ENCODE measurements at places on chromosomes 2 and 18.

- peak; percentile 45 for DNase-seq
These were observed 20.7 kb downstream of the B3GNT2 start for GRCh38 chr2:62216616-62217015.

DNA sequence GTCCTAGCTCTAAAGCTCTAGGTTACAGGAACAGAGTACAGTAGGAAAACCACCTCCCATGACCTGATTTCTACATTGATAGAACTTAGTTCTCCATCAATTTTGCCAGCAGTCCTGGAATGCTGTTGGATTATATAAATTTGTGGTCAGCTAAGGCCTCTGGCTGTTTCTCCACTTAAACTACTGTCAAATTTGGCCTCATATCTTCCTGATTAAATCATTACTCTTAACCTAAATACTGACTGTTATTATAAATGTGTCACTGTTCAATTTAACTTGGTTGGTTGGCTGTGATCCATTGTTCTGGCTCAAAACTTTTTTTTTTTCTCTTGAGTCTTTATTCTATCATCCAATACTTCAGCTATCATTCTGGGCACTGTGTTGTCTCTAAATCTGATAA, 71.2 kb downstream of the TGFA start:
- no peak for DNase-seq

GRCh38 chr2:230512955-230513748, 97.2 kb downstream of the SP100 start:
- no peak for DNase-seq

DNA sequence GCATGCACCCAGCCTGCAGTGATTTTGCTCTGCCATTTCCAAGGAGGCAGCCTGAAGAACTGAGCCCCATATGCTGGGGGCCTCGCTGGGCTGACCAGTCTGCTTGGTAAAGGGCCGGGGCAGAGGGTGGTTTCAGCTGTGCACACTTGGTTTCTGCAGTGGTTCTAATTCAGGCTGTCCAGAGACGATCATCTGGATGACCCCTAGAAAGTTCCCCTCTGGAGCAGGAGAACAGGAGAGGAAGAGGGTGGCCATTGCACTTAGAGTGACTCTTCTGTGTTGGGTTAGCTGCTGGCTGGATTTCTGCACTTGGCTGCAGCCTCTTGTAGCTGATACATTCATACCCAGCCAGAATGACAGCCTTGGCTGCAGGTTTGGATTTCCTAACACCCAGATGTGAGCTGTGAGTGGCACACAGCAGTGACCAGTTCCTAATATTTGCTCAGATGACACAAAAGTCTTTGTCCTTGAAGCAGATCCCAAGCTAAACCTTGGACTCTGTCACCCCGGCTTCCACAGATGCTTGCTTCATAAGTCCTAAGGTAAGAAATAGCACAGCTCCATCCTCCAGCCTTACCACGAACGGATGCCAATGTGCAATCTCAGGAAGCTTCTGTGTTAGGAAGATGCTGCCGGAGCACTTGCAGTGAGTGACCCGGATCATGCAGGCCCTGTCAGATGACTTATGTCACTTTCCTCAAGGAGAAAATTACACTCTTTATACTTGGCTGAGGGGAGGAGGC, 105.6 kb downstream of the HNRNPLL start:
- DNase-seq, result no peak

DNA sequence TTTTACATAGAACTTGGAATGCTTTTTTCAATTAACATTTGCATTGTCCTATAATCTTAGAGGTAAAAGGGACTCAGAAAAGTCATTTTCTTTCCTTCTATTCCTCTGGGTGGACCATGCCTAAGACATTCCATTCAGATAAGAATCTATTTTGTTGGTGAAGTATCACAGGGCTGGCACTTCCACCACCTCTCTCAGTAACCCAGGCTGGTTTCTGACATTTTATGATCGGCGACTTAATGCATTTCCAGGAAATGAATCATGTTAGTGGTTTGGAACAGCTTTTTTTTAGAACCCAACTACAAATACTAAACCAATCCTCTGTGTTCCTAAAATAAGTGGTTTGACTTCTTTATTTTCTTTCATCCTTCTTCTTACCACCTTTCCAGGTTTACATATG, 27.0 kb downstream of the GAD1 start:
- peak; percentile 47 for DNase-seq

- no peak for DNase-seq
These were observed 90.6 kb upstream of the ARL4C start for GRCh38 chr2:234587341-234588053.

- DNase-seq, result no peak
These were observed 41.2 kb downstream of the AGFG1 start for GRCh38 chr2:227513113-227513512.

DNA sequence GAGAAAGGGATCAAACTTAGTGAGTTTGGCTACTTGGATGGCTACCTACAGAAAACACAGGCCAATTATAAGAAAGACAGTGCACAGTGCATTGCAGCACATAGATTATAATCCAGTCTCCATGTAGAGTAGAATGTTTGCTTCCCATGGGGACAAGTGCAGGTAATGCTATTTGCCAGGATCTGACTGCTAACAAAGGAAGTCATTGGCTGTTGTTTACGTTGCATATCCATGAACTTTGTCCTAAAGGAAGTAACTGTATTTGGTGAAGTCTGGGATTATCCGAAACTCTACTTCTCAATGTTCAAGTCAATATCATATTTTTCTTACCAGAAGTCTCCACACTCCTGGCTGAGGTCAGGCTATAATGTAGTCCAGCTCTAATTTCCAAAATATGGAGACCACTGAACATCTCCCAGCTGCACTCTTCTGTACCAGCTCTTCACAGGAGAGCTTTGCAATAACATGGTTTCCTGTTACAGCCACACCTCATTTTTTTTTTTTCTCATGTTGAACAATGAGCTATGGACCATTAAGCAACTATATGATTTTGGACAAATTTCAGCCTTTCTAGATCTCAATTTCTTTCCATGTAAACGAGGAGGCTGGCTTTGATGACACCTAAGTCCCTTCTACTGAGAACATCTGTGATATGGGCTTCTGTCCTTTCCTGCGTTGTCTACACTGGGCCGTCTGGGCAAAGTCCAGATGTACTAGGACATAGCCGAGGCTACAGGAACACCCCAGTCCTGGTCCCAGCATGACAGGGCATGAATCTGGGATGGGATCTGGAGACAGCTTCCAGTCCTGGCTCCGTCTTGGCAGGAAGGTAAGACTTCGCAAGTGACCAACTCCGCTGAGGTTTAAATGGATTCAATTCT, 154.8 kb downstream of the LAMA1 start:
- no peak for DNase-seq

- no peak for DNase-seq
These were observed 864 bp upstream of the XPO1 start for GRCh38 chr2:61538920-61539520.

DNA sequence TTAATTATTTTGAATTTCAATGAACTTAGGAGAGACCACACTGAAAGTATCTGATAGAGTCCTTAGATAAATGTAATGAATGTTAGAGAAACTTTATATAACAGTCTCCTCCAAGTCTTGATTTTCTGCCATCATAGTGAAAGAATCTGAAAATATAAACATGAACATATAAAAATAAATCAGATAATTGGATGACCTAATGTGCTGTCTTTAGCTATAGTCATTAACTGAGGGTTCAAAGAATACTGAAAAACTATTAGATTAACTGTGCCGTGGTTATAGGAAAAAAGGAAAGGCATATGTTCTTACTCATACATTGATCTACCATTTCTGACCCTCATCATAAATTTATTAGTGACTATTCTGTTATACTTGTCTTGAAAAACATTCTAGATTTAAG, 47.0 kb upstream of the SPAG16 start:
- DNase-seq, result no peak

DNA sequence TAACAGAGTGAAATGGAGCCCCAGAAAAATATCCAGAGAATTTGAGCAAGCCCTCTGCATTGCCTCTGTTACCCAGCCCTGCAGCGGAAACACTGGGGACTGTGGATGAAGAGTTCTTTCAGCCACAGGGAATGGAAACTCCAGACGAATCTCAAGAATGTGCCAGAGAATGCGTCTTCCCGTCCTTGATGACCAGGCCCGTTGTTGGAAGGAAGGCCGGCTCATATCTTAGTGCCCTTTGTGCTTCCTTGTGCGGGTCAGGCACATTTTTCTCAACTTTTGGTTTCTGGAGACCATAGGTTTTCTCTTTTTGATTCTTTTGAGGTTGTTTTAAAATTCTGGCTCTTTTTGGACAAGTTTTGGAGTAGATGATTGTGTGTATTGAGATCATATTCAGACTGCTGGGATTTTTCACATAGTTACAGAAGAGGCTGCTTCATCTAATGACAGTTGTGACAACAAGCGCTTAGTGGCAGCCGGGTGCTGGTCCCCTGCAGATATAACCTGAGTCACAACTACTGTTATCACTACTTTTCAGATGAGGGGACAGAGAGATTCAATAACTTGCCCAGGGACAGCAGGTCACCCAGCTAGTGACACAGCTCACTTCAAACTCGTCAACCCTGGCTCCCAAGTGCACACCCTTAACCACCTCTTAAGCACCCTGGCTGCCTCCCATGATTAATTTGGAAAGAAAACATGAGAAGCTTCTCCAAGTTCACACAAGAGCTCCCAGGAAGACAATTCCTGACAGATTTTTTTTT, 15.7 kb downstream of the MAL start:
- DNase-seq, result no peak

DNA sequence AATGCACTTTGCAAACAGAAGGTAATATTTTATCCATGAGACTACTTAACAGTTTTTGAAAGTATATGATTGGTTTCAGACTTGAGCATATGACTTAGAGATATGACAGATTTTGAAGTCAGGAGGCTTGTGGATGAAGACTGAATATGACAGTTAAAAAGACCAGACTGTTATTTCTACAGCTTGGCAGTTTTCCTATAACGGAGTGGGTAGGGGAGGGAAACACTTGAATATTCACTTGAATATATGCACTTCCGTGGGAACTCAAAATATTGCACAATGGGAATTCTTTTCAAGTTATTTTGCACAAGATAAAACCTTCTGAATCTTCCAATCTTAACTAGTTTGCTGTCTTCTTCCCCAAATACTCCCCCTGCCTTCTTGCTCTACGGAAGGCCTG, 64.6 kb upstream of the ACKR3 start:
- DNase-seq, result no peak

- no peak for DNase-seq
These were observed 110.3 kb upstream of the SH3BP4 start for GRCh38 chr2:234841321-234842015.

- no peak for DNase-seq
These were observed 66.3 kb downstream of the PARD6G start for GRCh38 chr18:80180778-80181564.

DNA sequence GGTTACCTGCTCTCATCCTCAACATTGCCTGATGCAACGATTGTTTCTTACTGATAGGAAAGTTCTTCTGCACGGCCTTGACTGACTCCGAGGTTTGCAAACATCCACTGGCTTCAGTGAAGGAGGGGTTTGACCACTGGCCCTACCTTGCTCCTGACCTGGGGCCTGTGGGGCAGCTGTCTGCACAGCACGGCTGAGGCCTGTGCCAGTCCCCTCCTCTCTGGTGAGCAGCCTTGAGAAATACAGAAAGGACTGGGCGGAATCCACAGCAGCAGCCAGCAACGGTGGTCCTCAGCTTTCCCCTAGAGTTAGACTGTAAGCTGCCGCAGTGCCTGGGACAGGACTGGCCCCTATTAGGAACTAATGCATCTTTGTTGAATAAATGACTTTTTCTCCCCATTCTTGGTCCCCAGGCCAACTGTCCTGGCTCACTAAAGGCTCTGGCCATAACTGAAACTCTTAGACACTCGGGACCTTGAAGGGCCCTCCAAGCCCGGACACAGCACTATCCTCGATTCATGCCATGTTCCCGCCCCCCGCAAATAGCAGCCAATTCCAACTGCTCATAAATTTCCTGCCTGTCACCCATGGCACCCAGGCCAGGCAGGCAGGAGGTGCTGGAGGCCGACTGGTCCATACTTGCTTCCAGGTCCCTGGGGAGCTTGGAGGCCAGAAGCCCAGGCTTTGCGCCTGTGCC, 26.7 kb downstream of the ATOH8 start:
- DNase-seq, result no peak

DNA sequence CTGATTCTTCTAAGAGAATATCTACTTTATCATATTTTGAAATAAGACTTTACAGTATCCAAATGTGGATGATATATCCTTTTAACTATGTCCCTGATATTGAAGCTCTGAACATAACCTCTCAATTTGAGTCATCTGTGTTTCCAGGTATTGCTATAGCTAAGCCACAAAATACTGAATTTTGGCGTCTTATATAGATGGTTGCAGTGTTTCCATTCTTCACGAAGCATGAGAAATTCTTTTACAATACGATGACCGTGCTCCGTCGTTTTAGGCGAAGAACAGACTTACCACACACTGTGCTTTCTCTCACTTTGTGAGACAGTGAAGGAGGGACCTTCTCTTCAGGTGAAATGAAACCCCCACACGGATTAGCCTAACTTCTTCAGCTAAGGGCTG, 45.3 kb downstream of the LRRFIP1 start:
- DNase-seq, result no peak

- no peak for DNase-seq
These were observed 241.7 kb downstream of the ATAD2B start for GRCh38 chr2:23685181-23685580.

GRCh38 chr18:48949050-48949605, 1.6 kb downstream of the SMAD7 start:
- no peak for DNase-seq

DNA sequence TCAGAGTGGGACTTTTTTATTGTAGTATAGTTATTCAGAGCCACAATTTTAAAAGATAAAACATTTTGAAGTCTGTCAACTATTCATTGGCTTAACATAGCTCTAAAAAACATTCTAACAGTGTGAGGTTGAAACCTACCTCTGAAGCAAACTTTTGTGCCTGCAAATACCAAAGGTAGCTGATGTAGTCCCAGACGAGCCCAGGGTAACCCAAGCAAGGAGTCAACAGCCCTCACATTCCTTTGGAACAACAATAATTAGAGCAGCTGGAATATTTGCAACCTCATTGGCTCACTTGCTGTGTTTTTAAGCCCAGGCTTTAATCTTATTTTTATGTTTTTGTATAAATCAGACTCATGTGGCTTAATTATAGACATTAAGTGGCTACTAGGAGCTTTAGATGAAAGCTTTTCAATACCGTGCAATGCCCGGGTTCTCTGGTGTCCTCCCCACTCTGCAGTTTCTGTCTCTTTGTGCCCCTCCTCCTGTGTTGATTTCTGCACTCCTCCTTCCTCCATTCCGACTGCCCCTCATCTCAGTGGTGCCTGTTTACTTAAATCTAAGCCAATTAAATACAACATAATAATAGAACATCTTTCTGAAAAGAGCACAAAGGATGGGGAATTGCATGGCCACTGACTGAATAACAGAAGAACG, 157.9 kb upstream of the UNC80 start:
- no peak for DNase-seq

DNA sequence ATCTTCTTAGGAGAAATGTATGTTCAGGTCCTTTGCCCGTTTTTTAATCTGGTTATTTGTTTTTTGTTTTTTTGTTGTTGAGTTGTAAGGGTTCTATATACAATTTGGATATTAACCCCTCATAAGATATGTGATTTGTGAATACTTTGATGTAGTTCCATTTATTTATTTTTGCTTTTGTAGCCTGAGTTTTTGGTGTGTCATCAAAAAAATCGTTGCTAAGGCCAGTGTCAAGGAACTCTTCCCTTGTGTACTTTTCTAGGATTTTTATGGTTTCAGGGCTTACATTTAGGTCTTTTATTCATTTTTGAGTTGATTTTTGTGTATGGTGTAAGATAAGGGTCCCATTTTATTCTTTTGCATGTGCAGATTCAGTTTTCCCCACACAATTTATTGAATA, 372.6 kb downstream of the PLCL1 start:
- DNase-seq, result no peak

GRCh38 chr2:15195813-15196212, 365.3 kb downstream of the NBAS start:
- no peak for DNase-seq

- no peak for DNase-seq
These were observed 113.5 kb downstream of the EFEMP1 start for GRCh38 chr2:55809875-55810621.

Measured in RWPE1 (cell line).